ENCODE measurements at places on chromosomes 11 and 22.

GRCh38 chr11:44585421-44585820, 20.0 kb downstream of the CD82 start:
- no peak overlapping the region for H3K27ac ChIP-seq
- H3K27me3 ChIP-seq: no peaks in the 10 kb centered on the region
- peaks cover 18% of the 10 kb centered on the region for H3K4me1 ChIP-seq

DNA sequence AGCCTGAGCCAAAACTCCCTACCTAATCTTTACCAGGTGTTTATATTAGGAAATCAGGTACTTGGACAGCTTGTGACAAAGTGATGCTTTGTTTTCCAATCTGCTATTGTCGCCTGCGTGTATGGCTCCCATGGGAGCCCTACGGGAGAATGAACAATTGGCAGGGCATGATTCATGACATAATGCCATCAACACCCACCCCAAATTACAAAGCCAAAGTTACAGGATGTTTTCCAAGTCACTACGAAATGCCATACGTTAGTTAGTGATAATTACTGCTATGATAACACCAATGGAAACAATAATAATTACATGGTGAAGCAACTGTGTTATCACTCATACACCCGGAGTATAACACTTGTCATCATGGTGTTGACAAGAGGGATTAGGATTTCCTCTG, 226.4 kb downstream of the FAM181B start:
- no peak overlapping the region for H3K27ac ChIP-seq
- H3K27me3 ChIP-seq: no peaks in the 10 kb centered on the region
- no peak overlapping the region for H3K4me3 ChIP-seq
- H3K4me1 ChIP-seq: peaks cover 4% of the 10 kb centered on the region
- no peak for DNase-seq

DNA sequence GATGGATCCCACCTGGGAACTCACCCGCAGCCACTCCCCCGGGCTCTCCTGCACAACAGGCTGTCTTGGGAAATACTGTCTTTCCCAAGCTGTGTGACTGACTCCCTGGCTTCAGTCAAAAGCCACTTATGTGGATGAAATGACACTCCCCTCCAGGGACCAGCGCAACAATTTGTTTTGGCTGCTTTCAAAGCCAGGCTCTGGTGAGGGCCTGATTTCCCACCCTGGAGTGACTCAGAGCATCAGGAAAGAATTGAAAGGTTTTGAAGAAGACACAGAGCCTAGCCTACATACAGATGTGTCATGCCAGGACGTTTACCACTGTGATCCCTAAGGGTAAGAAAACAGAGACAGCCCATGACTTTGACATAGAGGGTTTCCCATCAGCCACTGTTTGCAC, 550.5 kb downstream of the MIAT start:
- H3K36me3 ChIP-seq: no peaks in the 10 kb centered on the region
- DNase-seq: no peak
- no peaks in the 10 kb centered on the region for H3K27me3 ChIP-seq
- peaks cover 17% of the 10 kb centered on the region for H3K4me1 ChIP-seq

DNA sequence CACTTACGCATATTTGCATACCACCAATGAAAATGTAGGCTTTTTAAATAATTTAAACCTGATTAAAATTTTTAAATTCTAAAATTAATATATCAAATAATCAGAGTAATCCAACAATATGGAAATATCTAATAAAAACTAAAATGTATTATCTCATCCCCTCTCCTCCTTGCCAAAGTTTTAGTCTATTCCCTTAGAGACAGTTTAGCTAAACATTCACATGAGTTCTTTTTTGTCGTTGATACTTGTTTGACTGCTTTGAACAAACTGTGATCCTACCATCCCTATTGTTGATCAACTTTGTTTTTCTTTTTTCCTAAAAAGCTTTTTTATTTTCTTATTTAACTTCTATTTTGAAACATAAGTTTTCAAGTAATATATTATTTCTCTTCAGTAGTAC, 81.4 kb upstream of the PARVA start:
- H3K36me3 ChIP-seq: peaks cover 23% of the 10 kb centered on the region
- DNase-seq: no peak
- H3K27me3 ChIP-seq: no peaks in the 10 kb centered on the region
- no peak overlapping the region for H3K27ac ChIP-seq
- H3K4me1 ChIP-seq: no peaks in the 10 kb centered on the region

DNA sequence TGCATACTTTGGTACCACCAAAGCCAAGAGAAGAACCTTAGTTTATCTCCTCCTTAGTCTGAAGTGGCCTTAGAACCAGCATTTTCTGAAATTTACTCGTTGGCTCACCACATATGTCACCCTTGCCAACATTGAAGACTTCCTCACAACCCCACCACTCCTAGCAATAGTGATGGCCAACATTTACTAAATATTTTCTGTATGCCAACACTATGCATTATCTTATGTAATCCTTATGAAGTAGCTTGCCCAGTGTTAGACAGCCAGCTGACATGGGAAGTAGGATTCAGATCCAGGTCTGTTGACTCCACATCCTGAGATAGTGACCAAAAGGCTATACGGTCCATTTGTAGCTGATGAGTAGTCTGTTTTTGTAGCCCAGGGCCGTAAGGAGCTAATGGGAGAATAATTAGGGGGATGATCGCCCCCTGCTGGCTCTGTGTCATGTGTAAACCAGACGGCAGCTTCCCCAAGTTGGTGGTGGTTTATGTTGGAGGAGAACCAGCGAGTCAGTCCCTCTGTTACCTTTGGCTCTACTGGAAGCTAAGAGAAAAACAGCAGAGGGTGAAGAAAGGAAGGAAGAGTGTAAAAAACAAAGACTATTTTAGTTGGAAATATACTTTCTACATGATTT, 120.5 kb upstream of the RASSF10 start:
- H3K27ac ChIP-seq: peak overlapping the region; percentile 59
- H3K36me3 ChIP-seq: peaks cover 9% of the 10 kb centered on the region
- H3K4me1 ChIP-seq: peaks cover 9% of the 10 kb centered on the region
- DNase-seq: peak; percentile 89
- no peaks in the 10 kb centered on the region for H3K27me3 ChIP-seq

DNA sequence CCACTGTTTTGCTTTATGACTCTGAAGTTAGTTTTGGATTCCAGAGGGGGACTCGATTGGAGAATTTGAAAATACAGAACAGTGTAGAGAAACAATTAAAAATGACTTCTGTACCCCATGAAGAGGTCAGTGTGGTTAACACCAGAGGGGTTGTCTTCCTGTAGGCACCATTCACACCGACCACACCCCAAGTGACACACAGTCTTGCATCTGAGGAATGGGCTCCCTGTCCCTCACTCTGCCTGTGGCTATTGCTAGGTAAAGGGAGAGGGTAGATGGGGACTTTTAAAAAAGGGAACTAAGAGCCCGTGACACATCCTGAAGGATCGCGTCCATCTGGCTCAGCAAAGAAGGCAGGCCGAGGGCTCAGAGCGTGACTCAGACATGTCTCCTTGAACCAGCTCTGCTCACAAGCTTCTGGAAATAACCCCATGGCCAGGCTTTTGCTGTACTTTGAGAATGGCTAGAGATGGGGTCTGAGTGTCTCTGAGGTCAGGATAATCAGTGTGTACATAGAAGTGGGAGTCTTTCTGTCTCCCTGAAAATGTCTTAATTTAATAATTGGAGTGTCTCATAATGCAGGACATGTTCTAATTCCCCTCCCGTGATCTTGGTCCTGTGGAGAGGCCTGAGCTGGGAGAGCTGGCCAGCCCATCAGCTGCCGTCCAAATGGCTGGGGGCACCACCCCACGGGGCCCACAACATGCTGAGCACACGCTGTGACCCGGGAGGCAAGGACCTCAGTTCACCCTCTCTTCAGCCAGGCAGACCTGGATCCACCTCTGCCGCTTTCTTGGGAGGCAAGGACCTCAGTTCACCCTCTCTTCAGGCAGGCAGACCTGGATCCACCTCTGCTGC, 39.3 kb downstream of the SGSM1 start:
- H3K4me3 ChIP-seq: no peak overlapping the region
- H3K36me3 ChIP-seq: no peaks in the 10 kb centered on the region
- no peak for DNase-seq
- H3K4me1 ChIP-seq: no peaks in the 10 kb centered on the region
- no peaks in the 10 kb centered on the region for H3K27me3 ChIP-seq
- H3K27ac ChIP-seq: no peak overlapping the region

DNA sequence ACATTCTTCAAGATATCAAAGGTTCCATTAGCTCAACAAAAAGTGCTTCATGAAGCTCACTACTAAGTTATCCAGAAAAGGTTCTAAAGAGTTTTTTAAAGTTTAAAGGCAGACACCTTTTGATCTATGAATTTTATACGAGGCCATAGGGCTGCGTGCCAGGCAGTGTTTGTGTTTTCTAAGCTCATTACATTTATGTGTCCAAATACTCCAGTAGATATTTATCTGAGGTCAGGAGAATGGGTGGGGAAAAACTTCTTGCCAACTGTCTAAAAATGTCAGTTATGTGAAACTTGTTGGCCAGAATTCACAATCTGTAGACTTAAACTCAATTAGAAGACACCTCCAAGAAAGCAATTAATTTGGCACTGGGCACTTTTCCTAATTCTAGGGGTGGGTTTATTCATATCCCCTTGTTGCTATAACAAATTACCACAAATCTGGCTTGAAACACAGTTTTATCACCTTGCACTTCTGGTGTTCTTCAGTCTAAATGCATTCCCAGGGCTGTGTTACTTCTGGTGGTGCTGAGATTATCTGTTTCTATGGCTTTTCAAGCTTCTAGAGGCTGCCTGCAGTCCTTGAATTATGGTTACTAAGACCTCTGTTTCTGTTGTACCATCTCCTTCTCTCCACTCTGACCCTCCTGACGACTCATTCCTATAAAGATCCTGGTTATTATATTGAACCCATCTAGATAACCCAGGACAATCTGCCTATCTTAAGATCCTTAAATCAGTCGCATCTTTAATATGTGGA, 1030.4 kb upstream of the CNTN5 start:
- H3K4me3 ChIP-seq: no peak overlapping the region
- H3K27me3 ChIP-seq: no peaks in the 10 kb centered on the region
- H3K4me1 ChIP-seq: no peaks in the 10 kb centered on the region
- H3K27ac ChIP-seq: no peak overlapping the region
- H3K36me3 ChIP-seq: no peaks in the 10 kb centered on the region

- no peak overlapping the region for H3K4me3 ChIP-seq
- H3K36me3 ChIP-seq: no peaks in the 10 kb centered on the region
- DNase-seq: no peak
- peaks cover 30% of the 10 kb centered on the region for H3K4me1 ChIP-seq
- H3K27me3 ChIP-seq: no peaks in the 10 kb centered on the region
Measured at GRCh38 chr22:47146941-47147340, 384.5 kb downstream of the TBC1D22A start.

DNA sequence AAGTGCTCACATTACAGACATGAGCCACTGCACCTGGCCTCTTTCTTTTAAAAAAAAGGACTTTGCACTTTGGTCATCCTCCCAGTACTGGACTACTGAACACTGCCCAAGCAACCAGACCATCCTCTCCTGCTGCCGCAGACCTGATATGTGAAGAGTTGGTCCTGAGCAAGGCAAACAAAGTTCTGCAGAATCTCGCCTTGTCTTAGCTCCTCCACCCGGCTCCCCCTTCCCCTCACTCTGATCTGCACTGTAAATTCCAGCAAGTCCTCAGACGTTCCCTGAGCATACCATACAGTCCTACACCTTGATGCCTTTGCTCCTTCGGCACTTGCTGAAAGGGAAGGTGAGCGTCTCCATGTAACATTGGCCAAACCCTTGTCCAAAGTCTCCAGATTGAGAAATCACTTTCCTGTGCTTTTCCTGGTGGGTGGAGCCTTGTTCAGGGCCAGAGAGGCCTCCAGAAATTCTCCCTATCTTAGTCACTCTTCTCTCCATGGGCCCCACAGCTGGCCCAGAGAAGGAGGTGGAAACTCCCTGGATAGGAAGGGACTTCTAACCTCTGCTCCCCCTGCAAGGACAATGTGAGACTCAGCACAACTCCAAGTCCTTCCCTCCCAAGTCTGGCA, 47.0 kb upstream of the TIMP3 start:
- peaks cover 5% of the 10 kb centered on the region for H3K4me1 ChIP-seq
- no peaks in the 10 kb centered on the region for H3K27me3 ChIP-seq
- H3K27ac ChIP-seq: no peak overlapping the region

DNA sequence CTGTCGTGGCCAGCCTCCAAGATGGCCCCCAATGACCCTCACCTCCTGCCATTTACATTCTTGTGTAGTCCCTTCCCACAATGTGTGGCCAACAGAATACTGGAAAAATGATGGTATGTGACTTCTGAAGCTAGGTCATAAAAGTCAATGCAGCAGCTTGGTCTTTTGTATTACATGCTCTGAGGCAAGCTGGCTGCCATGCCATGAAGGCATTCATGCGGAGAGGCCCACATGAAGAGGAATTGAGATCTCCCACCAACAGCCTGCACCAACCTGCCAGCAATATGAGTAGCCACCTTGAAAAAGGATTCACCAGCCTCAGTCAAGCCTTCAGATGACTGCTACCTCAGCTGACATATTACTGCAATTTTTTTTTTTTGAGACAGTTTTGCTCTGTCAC, 4.6 kb downstream of the MRTFA start:
- H3K36me3 ChIP-seq: no peaks in the 10 kb centered on the region
- no peaks in the 10 kb centered on the region for H3K27me3 ChIP-seq
- DNase-seq: no peak
- no peak overlapping the region for H3K27ac ChIP-seq
- peaks cover 40% of the 10 kb centered on the region for H3K4me1 ChIP-seq
- no peak overlapping the region for H3K4me3 ChIP-seq

DNA sequence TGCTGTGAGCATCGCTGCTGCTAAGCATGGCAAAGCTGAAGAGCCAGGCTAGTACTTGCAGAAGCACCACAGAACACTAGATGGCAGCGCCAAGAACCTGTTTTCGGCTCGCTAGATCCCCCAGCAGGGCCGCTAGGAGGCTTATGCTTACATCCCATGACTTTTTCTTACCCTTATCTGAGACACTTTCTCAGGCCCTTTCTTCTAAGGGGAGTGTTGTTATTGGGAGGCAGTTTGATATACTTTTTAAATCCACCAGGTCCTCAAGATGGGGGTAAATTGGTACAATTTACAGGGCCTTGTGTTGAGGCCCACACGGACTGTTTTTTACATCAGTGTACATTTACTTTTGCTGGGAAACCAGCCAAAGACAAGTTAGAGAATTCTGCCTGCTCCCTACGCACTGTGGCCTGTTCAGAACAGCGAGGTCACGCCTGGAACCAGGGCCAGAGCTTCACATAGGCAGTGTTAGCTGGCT, 4.0 kb downstream of the TRIM6 start:
- H3K4me3 ChIP-seq: no peak overlapping the region
- H3K27ac ChIP-seq: no peak overlapping the region
- H3K27me3 ChIP-seq: no peaks in the 10 kb centered on the region
- H3K36me3 ChIP-seq: no peaks in the 10 kb centered on the region
- DNase-seq: peak; percentile 65

- H3K4me3 ChIP-seq: no peak overlapping the region
- peaks cover 5% of the 10 kb centered on the region for H3K27me3 ChIP-seq
- no peaks in the 10 kb centered on the region for H3K36me3 ChIP-seq
- H3K27ac ChIP-seq: no peak overlapping the region
- no peak for DNase-seq
Measured at GRCh38 chr11:135008001-135008405, 596.0 kb upstream of the B3GAT1 start.

DNA sequence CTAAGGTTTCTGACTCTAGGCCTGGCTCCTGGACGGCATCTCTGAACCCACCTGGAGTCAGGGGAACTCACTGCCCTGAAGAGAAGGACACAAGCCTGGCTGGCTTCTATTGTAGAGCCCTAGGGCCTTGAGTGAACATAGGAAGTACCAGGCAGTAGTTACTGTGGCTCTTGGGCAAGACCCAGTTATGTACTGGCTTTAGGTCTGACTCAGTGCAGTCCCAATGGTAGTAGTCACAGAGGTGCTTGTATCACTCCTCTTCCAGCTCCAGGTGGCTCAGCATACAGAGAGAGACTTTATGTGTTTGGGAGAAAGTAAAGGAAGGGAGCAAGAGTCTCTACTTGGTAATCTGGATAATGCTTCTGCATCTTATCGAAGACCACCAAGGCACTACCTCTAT, 13.9 kb upstream of the PAK1 start:
- H3K27ac ChIP-seq: no peak overlapping the region
- H3K36me3 ChIP-seq: no peaks in the 10 kb centered on the region
- H3K4me3 ChIP-seq: no peak overlapping the region
- H3K4me1 ChIP-seq: no peaks in the 10 kb centered on the region
- H3K27me3 ChIP-seq: no peaks in the 10 kb centered on the region
